ENCODE measurements at places on chromosomes 3 and 15. TPM values are rescaled to one million over a fixed set of nuclear protein-coding genes. Genes with fewer than 3 reads are reported as not detected.

The ARHGAP31 gene
- polyA plus RNA-seq, result 3.5 TPM

The RPL39L gene
- polyA plus RNA-seq, result 7.6 TPM

The MINDY4B gene
- not detected for polyA plus RNA-seq

The C3orf20 gene
- 0.02 TPM for polyA plus RNA-seq

The SCN5A gene
- 0.09 TPM for polyA plus RNA-seq

The LNP1 gene
- 1.6 TPM for polyA plus RNA-seq

The SCN11A gene
- 0.59 TPM for polyA plus RNA-seq

The ADAMTS17 gene
- 5.6 TPM for polyA plus RNA-seq

The PLCH1 gene
- 7.6 TPM for polyA plus RNA-seq

The C3orf80 gene
- polyA plus RNA-seq, result 0.21 TPM

The CLSTN2 gene
- polyA plus RNA-seq, result 0.25 TPM

The TMIE gene
- polyA plus RNA-seq, result 0.57 TPM

The CX3CR1 gene
- polyA plus RNA-seq, result 0.55 TPM

The FGD5 gene
- 2.9 TPM for polyA plus RNA-seq

The CPEB1 gene
- 0.64 TPM for polyA plus RNA-seq

The SETMAR gene
- polyA plus RNA-seq, result 28.7 TPM
